Smooth muscle cell of the coronary artery (primary cell): ENCODE measurements at places on chromosomes 3 and 15. TPM values are rescaled to one million over a fixed set of nuclear protein-coding genes. Genes with fewer than 3 reads are reported as not detected.

The HYAL1 gene
- 0.60 and 0.94 TPM in 2 replicates for total RNA-seq

The PPP4R2 gene
- 36.7 and 63.7 TPM in 2 replicates for total RNA-seq

The PEX11A gene
- 5.0 and 13.5 TPM in 2 replicates for total RNA-seq

The ACP3 gene
- 0.08 and 0.23 TPM in 2 replicates for total RNA-seq

The ZDHHC23 gene
- 0.70 and 2.0 TPM in 2 replicates for total RNA-seq

The ITIH1 gene
- total RNA-seq = 0.59 TPM in 1 of 2 replicates, not detected in the other

The PHLDB2 gene
- total RNA-seq = 48.1 and 67.3 TPM in 2 replicates
